ENCODE measurements at places on chromosomes 2 and 18. TPM values are rescaled to one million over a fixed set of nuclear protein-coding genes. Genes with fewer than 3 reads are reported as not detected.

FAM98A gene
- total RNA-seq, result 20.7 TPM

CPO gene
- 0.21 TPM for total RNA-seq

HMSD gene
- 68.8 TPM for total RNA-seq

GAREM2 gene
- total RNA-seq, result 1.9 TPM

GPR45 gene
- not detected for total RNA-seq

ITPRIPL1 gene
- total RNA-seq, result 31.4 TPM

SESTD1 gene
- total RNA-seq, result 10.7 TPM

MYL1 gene
- not detected for total RNA-seq

GPR148 gene
- total RNA-seq, result not detected

ALLC gene
- not detected for total RNA-seq

LOXHD1 gene
- 0.07 TPM for total RNA-seq

THUMPD2 gene
- 13.1 TPM for total RNA-seq

MAP2 gene
- total RNA-seq, result 0.31 TPM

ZBTB7C gene
- total RNA-seq, result 0.05 TPM

SERPINB3 gene
- not detected for total RNA-seq

PPP1R1C gene
- total RNA-seq, result not detected

WDSUB1 gene
- total RNA-seq, result 6.0 TPM

MYO3B gene
- total RNA-seq, result 3.8 TPM

CRACDL gene
- total RNA-seq, result 0.19 TPM

CCDC74B gene
- total RNA-seq, result 2.2 TPM

TBR1 gene
- total RNA-seq, result 0.02 TPM

TEX44 gene
- not detected for total RNA-seq

VAMP5 gene
- total RNA-seq, result 73.3 TPM
